Hypothalamus (tissue), 51 donors: ENCODE measurements at places on chromosomes 16 and 17.

GRCh38 chr17:72121164-72122009 is 567 bp downstream of the SOX9 start:
- DNase-seq: peak; percentile 53

DNA sequence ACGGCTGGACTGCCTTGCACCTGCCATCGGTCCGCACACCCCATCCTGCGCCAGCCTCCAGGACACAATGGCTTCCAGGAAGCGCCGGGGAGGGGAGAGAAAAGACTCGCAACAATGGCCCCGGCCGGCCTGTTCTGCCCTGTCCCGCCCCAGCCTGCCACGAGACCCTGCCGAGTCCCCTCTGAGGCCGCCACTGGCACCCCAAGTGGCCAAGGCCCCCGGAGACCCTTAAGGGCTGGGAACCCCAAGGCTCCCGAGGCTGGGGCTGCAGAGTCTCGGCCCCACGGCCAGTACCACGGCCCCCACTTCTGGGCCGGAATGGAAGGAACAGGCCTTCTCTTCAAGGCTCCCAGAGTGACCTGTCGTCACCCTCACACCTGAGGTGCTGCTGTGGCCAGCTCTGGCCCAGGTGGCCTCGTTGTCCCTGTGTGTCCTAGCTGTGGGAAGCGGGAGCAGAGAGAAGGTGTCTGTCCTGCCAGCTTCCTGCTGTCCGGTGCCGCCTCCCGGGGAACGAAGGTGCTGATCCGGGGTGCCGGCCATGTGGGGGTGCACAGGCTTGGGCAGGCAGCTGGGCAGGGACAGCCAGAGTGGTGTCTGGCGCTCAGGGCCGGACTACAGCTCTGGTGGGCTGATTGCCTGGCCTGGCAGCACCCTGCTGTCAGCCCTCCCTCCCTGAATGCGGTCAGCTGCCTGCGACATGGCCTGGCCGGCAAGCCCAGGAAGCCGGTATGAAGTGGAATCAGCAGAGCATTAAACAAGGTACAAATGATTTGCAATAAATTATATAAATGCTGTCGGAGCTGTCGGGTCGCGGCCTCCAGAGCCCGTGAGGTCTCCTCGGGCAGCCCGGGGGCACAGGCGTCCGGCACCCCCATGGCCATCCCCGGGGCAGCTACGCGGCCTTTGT is 8.2 kb upstream of the CACNA1H start:
- no peak for DNase-seq

- DNase-seq: no peak
These were observed 6.6 kb upstream of the ARMC5 start for GRCh38 chr16:31452631-31453106.

GRCh38 chr16:21227866-21228265 is 5.6 kb upstream of the ANKS4B start:
- DNase-seq: no peak

- no peak for DNase-seq
These were observed 51.0 kb downstream of the CNOT1 start for GRCh38 chr16:58578642-58579041.

DNA sequence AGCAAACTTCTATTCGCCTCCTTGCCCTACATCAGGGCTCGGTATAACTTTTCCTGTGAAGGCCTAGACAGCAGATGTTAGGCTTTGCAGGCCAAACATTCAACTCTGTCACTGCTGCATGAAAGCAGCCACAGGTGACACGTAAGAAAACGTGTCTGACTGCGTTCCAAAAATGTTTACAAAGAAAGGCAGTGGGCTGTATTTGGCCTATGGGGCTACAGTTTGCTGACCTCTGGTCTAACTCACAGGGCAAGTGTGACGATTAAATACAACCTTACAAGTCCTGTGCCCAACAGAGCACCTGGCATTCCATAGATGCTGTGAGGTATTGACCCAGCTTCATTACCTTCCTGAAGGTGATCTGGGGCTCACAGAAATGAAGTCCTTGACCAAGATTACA is 79.4 kb downstream of the USP31 start:
- DNase-seq: no peak
